Left lung (tissue), 14 donors: ENCODE measurements at places on chromosomes 6 and 20.

DNA sequence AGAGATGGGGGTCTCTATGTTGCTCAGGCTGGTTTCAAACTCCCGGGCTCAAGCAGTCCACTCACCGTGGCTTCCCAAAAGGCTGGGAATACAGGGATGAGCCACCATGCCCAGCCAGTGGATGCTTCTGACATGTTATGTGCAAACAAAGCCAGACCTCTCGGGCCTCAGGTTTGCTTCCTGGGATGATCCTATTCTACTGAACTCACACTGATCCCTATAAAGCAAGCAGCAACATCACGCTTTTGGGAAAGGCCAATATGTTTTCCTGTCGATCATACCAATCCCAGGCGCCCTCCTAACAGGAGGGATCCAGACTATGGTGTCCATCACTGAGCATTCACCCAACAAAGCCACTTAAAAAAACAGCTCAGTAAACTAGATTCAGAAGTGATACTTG is 60.2 kb downstream of the CSE1L start:
- no peak for DNase-seq

GRCh38 chr6:93047033-93047432 is 372.3 kb downstream of the EPHA7 start:
- DNase-seq: no peak

GRCh38 chr20:45372241-45372640 is 5.9 kb downstream of the TP53TG5 start:
- no peak for DNase-seq

GRCh38 chr6:106145741-106146227 is 59.6 kb downstream of the PRDM1 start:
- no peak for DNase-seq

- no peak for DNase-seq
Measured at GRCh38 chr6:89250239-89250638, 33.1 kb upstream of the GABRR1 start.

GRCh38 chr6:10576226-10576625 is 55.1 kb downstream of the GCNT2 start:
- DNase-seq: no peak

- DNase-seq: no peak
Measured at GRCh38 chr6:40918040-40918651, 120.9 kb downstream of the UNC5CL start.

DNA sequence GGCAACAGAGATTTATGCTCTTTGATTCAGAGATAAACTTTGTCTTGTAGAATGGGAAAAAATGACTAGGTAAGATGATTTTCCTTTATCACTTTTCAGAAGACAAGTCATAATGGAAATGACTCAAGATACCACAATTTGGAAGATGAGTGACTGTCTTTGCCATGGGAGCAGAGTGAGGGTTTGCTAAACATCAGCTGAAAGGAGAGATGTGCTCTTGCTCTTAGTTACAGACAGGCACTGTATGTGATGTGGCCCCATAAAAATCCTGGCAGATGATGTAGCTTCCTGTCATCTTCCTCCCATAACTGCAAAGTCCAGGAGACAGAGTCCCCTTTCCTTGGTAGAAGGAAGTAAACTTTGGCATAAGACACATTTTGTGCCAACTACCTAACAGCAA is 47.6 kb downstream of the BACH2 start:
- DNase-seq: no peak

DNA sequence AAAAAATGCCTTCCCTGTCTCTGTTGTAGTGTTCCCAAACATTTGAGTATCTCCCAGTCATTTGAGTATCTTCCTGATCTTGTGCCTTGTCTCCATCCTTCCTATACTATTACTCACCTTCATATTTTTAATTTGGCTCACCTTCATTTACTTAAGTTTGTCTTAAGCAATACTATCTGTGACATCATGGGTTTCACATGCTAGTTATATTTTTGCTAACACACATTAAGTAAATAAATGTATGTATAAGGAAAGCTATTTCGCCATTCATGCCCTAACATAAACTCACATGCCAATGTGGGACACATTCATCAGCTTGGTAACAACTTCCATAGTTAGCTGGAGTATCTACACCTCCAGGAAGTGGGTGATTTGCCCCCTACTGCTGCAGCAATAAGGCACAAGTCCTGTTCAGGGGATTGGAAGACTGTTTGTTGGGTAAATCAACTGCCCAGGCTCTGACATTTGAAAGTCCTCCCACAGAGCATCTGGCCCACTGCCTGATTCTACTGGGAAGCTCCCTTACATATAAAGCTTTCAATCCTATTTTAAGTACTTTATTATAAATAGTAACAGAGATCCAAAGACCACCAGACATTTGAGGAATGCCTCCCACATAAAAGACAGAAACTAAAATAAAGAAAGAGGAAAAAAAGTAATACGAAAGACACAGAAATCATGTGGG is 132.3 kb downstream of the ISM1 start:
- no peak for DNase-seq

DNA sequence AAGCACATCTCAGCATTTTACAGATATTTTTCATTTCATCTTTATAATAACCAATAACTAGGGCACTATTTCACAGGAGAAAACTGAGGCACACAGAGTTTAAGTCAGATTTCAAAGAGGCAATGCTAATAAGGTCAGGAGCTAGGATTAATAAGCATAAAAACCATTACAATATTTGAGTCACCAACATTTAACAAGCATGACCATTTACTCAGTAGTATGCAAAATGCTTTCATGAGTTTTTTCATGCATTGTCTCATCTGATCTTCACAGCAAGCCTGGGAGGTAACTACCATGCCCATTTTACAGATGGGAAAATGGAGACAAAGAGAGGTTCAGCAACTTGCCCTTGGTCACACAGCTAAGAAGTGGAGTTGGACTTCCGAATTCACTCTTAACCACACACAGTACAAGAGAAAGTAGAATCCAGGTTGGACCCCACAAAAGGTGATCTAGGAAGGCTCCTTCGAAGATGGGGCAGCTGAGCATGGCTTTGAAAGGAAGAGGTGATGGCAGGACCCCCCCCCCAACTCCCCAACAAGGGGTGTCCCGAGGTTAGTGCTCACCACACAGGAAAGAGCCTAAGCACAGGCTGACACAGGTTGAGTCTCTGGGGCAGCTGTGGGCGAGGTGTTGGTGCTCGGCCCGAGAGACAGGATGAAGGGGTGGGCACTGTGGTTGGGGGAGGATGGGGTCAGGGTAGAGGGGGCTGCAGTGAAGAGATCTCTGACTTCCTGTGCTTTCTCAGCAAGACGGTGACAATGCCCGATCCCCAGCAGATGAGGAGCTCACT is 108.8 kb downstream of the PREX1 start:
- DNase-seq: no peak

GRCh38 chr20:48457193-48458002 is 370.4 kb downstream of the PREX1 start:
- DNase-seq: no peak
